Type B pancreatic cell (in vitro differentiated cells): ENCODE measurements at places on chromosomes 2 and 18. TPM values are rescaled to one million over a fixed set of nuclear protein-coding genes. Genes with fewer than 3 reads are reported as not detected.

DNA sequence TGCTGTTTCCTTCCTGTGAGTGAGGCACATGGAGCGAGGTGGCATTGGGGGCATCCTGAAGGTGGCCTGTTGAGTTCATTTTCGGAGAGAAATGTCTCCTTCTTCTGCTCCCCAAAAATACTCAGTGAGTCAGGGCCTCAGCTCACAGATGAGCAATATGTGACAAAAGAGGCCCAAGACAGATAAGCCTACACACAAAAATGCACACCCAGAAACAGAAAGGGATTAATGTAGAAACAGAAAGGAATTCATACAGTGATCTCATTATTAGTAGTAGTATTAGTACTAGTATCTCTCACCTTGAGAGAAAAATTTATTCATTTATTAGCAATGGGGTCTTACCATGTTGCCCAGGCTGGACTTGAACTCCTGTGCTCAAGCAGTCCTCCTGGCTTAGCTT lies 5.1 kb downstream of the GPR75 start:
- DNase-seq: no peak
- no peak overlapping the region for H3K27ac ChIP-seq
- H3K4me1 ChIP-seq: no peaks in the 10 kb centered on the region
- H3K36me3 ChIP-seq: peaks cover 31% of the 10 kb centered on the region

DNA sequence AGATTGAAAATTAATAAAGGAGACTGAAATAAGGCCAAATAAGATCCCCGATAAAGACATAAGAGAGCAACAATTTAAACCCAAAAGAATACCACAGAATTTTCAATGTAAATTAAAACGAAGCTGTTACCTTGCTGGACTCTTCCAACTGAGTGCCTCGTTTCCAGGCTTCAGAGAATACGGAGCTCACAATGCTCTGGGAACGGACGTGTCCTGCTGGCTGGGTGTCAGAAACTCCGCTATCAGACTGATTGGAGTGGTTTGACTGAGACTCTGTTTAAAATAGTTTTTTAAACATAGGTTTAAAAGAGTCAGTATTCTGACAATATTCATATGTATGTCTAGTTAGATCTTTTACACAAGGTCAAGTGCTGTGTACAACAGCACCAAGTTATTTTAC lies 90.4 kb downstream of the RAPH1 start:
- H3K27me3 ChIP-seq: no peaks in the 10 kb centered on the region
- peaks cover 21% of the 10 kb centered on the region for H3K36me3 ChIP-seq
- peaks cover 23% of the 10 kb centered on the region for H3K4me1 ChIP-seq
- H3K4me3 ChIP-seq: no peak overlapping the region

The CYP27C1 gene
- 0.62 and 5.1 TPM in 2 replicates for total RNA-seq

- H3K36me3 ChIP-seq: no peaks in the 10 kb centered on the region
- no peak overlapping the region for H3K27ac ChIP-seq
- no peaks in the 10 kb centered on the region for H3K4me1 ChIP-seq
These were observed 245.7 kb downstream of the MTX2 start for GRCh38 chr2:176514805-176515500.

- peaks cover 16% of the 10 kb centered on the region for H3K4me1 ChIP-seq
- no peak for DNase-seq
- no peak overlapping the region for H3K27ac ChIP-seq
- H3K36me3 ChIP-seq: peaks cover 54% of the 10 kb centered on the region
- no peaks in the 10 kb centered on the region for H3K27me3 ChIP-seq
These were observed 43.4 kb downstream of the THUMPD2 start for GRCh38 chr2:39735648-39736047.
